ENCODE measurements at places on chromosomes 6 and 20.
A peak's percentile ranks its signal among the peaks of the same experiment; 100 is the strongest.

DNA sequence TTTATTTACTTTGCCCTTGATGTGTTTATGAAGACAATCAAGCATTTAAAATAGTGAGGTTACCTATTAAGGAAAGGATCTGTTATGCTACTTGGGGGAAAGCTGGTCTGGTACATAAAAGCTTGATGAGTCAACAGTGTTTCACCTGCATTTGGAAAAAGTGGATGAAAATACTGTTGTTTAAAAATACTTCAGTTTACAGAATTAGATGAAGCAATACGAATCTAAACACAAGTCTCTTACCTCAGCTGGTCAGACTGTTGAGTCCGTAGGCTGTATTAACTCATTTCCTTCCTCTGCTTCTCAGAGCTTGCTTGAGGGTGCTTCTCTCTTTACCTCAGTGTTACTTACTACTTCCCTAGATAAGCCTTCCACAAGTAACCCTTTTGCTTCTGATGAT is 36.1 kb downstream of the NKX2-4 start:
- DNase-seq, result no peak

- DNase-seq, result no peak
Observed at GRCh38 chr20:49282584-49283171, 4.8 kb upstream of the ZNFX1 start.

- no peak for DNase-seq
Observed at GRCh38 chr20:11411765-11412164, 505.9 kb upstream of the BTBD3 start.

- DNase-seq, result no peak
Observed at GRCh38 chr6:130964289-130964688, 98.8 kb downstream of the EPB41L2 start.

GRCh38 chr20:41631826-41632225 is 13.6 kb upstream of the CHD6 start:
- no peak for DNase-seq

DNA sequence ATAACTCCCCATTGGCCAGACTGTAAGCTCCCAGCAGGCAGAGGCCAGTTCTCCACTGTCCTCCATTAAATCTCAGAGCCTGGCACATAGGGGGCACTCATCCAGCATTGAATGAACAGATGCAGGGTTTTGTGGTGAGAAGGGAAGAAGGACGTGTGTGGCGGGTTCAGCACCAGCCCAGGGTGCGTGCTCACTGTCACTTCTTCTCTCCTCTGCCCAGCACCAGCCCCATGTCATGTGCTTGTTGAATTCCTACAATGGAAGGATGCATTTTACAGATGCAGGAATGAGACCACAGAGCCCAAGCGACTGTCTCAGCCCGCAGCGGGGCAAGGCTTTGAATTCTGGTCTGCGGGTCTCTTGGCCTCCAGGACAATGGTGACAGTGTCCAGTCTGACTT is 149.9 kb downstream of the CEBPB start:
- DNase-seq, result no peak

- DNase-seq, result no peak
Observed at GRCh38 chr6:142696123-142697000, 248.6 kb downstream of the HIVEP2 start.

GRCh38 chr6:132028029-132028428 is 76.9 kb upstream of the CCN2 start:
- no peak for DNase-seq

DNA sequence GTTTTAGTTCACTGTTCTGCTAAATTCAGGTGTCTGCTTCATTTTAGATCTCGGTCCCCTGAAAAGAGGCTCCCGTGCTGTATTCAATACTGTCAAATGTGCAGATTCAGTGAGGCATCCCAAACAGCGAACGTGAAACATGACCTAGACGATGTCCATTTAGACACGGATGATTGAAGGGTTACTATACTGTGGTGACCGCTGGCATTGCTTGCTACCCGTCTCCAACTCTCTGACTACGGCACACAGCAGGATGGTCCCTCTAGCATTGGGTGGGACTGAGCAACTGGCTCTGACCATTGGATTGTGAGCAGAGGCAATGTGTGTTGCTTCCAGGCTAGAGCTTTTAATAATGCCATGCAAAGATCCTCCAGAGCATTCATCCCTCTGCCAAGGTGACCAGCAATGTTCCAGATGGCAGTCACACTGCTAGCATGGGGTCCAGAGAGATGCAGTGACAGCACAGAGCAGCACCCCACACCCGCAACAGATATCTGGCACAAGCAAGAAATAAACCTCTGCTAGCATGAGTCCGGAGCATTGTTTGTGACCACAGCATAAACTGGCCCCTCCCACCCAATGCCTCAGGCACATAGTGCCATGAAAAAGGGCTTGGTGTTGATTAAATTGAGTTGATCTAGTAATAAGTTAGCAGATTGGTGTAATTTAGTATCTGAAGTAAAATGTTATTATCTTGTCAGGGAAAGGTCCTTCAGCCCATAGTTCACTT is 9.0 kb downstream of the METTL24 start:
- DNase-seq, result no peak

DNA sequence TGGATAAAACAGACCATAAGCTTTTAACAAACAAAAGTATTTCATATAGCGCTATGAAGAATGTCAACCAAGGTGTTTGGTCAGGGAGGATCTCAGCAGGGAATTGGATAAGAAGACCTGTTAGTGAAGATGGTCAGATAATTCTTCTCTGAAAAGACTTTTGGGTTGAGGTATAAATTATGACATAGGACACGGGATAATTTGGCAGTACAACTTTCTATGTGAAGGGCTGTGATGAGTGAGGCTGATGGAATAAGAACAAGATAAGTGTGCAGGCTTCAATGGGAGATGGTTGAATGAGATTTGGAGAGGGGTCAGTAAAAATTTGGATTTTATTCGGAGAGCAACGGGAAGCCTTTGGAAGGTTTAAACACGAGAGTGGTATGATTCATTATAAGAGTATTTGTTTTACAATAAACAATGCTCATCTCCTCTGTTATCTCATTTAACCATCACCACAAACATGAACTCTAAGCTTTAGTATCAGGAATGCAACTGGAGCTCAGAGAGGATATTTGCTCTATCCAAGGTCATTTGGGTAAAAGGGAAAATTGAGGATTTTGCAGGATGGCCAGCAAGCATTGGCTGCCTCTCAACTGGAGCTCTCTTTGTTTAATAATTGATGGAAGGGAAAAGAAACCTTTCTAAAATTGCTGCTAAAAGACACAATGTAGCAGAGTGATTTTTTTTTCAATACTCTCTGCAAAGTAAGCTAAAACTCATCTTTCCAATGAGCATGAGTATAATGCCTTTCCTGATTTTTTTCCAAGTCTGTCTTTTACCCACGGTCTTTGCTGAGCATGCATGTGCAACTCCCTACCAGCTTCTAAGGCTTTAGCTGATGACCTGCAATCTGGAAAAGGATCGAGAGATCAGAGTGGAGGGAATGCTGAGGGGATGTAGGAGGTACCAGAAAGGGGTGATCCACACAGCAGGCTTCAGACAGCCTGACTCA is 534.0 kb downstream of the CBLN4 start:
- no peak for DNase-seq

DNA sequence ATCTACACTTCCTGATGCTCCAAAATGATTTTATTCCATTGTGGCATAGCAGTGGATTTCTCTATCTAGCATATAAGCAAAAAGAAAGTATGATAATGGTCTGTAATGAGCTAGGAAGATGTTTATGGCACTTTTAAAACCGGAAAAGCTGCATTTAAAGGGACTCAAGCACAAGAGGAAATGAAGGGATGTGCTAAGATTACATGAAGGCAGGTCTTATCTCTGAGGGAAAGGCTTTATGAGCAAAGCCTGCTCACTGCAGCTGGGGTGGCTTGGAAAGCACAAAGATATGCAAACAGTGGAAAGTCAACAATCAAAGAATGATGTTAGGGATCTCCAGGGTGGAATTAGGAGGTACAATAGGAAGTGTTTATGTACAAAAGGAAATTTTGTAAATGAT is 138.2 kb downstream of the TENT5A start:
- DNase-seq, result no peak

- DNase-seq, result no peak
Observed at GRCh38 chr6:90584636-90585255, 2.1 kb downstream of the MAP3K7 start.

- DNase-seq, result no peak
Observed at GRCh38 chr6:35771343-35771627, 5.1 kb upstream of the CLPSL2 start.

- no peak for DNase-seq
Observed at GRCh38 chr6:107543088-107543487, 53.2 kb downstream of the SOBP start.

GRCh38 chr20:52047811-52048764 is 143.5 kb downstream of the ZFP64 start:
- peak; percentile 79 for DNase-seq

DNA sequence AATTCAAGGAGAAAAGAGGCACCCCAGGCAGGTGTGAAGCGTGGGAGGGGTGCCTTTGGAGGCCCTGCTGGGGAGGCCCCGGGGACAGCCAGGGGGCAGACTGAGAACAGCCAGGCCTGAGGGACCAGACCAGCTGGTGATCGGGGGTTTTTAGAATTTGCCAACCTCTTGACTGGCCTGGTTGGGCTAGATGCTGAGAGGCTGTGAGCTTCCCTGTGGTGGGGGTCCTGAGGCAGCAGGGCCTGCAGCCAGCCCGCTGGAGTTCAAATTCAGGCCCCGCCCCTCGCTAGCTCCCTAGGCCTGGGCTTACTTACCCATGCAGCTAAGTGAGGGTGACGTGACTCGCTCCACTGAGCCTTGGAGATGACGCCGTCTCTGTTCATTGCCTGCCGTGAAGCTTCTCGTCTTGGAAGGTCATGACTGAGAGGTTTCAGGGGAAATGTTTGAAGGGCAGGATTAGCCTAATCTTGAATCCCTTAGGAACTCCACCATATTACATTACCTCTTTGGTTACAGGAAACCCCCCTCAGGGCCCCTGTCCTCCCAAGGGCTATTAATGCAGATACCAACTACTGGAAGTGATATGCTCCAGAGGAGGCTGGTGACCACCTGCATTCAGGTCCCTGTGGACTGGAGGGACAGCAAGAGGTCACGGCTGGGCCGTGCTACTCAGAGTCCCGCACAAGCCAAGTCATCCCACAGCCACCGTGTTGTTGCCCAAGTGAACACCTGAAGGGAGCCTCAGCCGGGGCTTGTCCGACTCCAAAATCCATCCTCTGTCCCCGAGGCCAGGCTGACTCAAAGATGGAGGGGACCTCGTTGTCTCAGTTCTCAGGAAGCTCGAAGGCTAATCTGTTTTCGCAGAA is 73.9 kb upstream of the DUSP22 start:
- no peak for DNase-seq

- DNase-seq, result no peak
Observed at GRCh38 chr20:7174554-7174953, 407.1 kb downstream of the BMP2 start.

GRCh38 chr6:68728159-68728979 is 93.3 kb downstream of the ADGRB3 start:
- DNase-seq, result no peak

DNA sequence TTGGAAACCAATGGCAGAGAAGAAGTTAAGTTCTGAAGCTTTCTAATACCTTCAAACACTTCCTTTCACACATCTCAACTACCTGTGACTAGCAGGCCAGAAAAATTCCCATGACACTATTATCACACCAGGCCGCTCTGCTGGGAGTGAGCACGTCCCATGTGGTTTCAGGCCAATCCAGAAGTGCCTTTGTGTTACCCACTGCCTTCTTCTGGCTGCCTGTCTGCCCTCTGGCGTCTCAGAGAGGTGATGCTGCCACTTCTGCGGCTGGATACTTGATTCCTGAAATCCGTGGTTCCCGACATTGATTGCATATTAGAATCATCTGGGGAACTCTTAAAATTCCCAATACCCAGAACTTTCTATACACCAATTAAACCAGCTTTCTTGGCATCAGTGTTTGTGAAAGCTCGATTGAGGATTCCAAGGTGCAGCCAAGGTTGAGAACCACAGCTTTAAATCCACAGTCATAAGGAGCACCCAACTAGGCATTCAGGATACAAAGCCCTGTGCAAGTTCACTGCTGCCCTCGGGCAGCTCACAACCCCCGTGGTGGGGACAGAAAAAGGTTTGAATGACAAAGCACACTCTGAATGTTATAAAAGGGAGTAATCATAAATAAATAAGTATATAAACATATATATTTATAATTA is 65.6 kb downstream of the STMND1 start:
- peak; percentile 30 for DNase-seq

- no peak for DNase-seq
Observed at GRCh38 chr6:156808287-156808686, 31.1 kb downstream of the ARID1B start.

- DNase-seq, result no peak
Observed at GRCh38 chr20:32140603-32141002, 31.1 kb downstream of the TM9SF4 start.

DNA sequence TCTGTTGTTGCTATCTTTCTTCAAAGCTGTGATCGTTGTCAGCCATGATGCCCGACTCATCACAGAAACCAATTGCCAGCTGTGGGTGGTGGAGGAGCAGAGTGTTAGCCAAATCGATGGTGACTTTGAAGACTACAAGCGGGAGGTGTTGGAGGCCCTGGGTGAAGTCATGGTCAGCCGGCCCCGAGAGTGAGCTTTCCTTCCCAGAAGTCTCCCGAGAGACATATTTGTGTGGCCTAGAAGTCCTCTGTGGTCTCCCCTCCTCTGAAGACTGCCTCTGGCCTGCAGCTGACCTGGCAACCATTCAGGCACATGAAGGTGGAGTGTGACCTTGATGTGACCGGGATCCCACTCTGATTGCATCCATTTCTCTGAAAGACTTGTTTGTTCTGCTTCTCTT is 19.3 kb downstream of the ABCF1 start:
- no peak for DNase-seq

GRCh38 chr6:130697995-130698535 is 129.1 kb upstream of the SMLR1 start:
- DNase-seq, result peak; percentile 29

GRCh38 chr20:32544893-32545840 is 40.0 kb downstream of the NOL4L start:
- no peak for DNase-seq

- no peak for DNase-seq
Observed at GRCh38 chr6:2885967-2886735, 17.0 kb downstream of the SERPINB9 start.

DNA sequence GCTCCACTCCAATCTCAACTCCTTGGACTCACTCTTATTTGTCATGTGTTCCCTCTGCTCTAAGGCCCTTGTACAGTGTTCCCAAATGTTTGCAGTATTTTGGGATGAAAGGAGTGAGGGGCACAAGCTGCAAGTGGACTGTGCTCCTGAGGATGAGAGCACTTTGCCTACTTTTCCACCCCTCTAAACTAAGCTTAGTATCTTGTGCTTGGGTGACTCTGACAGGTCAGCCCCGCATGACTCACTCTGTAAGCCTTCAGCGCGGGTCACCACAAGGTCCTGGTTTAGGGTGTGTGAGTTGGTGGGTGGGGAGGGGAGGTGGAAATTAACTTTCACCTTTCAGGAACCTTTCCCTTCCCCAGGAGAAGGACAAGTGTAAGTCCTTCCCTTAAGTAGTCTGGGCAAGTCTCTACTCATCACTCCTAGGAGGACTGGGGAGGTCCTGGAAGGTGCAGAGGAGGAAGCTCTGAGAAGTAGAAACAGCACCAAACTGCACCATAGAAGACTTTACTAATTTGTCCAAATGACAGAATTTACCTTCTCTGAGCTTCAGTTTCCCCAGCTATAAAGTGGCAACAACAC is 68.8 kb upstream of the EPB41L1 start:
- DNase-seq, result no peak
